NCI-H524 (cell line): ENCODE measurements at places on chromosomes 7 and 10.

- DNase-seq = no peak
These were observed 535.2 kb downstream of the PHTF2 start for GRCh38 chr7:78333530-78334425.

DNA sequence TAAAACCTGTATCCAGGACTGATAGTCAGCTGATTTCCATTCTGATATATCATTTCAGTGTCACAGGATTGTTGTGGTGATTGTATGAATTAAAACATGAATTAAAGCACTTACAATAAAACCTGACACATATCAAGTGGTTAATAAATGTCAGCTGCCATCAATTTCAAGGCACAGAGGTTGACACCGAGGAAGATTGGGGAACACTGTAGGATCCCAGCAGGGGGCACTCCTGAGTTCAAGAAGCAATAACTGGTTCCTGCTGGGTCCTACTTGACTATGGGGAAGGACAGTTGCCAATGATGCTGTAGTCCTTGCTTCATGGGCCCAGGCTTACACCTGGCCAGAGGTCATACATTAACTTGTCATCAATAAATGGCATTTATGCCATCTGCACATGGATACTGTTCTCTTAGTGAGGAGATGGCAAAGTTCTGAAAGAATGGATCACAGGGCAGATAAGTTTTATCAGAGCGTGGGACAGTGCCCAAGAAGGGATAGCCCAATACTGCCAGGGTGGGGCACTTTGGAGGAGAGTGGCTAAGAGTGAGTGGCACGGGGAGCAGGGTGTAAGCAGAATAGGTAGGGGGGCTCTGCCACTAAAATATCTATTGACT is 24.1 kb downstream of the FZD1 start:
- DNase-seq = no peak

GRCh38 chr7:146659732-146660131 is 543.1 kb downstream of the CNTNAP2 start:
- DNase-seq = no peak

- no peak for DNase-seq
These were observed 369.1 kb downstream of the PLXNA4 start for GRCh38 chr7:132207211-132207610.

DNA sequence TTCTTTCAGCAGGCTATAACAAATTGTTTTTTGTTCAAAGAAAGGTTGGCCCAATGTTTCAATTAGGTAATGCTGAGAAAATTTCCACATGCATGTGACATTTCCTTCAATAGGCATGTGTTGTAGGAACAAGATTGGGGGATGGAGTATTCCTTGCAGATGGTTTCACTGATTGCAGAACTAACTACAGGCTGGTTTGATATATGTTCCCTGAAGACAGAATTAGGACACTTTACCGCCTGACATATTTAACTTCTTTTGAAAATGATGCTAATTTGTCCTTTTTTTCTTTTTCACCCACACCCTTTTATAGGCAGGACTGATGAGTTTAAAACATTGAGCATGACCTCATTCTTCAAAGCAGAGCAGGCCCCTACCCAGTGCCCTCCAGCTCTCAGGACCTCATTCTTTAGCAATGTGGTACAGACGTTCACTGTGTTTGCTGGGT is 163.3 kb downstream of the CPED1 start:
- DNase-seq = no peak
